SK-N-SH (cell line): ENCODE measurements at places on chromosomes 11 and 22.

DNA sequence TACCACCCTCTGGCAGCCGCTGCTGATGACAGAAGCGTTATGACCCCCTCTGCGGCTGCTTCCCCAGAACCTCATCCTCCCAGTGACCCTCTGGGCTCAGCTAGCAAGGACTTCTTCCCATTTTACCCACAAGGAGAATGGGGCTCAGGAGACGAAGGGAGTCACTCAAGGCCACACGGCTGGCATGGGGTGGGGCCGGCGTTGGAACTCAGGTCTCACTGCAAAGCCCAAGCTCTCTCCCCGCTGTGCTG is 16.8 kb upstream of the SUN2 start:
- DNase-seq, result no peak

DNA sequence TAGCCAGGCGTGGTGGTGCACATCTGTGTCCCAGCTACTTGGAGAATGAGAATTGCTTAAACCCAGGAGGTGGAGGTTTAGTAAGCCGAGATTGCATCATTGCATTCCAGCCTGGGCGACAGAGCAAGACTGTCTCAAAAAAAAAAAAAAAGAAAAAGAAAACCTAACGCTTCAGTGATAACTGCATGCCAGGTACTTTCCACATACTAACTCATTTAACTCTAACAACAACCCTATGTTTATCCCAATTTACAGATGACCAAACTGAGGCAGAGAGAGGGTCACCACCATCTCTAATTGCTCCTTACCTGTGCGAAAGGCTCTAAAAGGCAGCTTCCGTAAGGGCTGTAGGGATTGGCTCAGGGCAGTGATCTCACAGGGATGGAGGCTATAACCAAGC is 11.6 kb downstream of the PISD start:
- no peak for DNase-seq

DNA sequence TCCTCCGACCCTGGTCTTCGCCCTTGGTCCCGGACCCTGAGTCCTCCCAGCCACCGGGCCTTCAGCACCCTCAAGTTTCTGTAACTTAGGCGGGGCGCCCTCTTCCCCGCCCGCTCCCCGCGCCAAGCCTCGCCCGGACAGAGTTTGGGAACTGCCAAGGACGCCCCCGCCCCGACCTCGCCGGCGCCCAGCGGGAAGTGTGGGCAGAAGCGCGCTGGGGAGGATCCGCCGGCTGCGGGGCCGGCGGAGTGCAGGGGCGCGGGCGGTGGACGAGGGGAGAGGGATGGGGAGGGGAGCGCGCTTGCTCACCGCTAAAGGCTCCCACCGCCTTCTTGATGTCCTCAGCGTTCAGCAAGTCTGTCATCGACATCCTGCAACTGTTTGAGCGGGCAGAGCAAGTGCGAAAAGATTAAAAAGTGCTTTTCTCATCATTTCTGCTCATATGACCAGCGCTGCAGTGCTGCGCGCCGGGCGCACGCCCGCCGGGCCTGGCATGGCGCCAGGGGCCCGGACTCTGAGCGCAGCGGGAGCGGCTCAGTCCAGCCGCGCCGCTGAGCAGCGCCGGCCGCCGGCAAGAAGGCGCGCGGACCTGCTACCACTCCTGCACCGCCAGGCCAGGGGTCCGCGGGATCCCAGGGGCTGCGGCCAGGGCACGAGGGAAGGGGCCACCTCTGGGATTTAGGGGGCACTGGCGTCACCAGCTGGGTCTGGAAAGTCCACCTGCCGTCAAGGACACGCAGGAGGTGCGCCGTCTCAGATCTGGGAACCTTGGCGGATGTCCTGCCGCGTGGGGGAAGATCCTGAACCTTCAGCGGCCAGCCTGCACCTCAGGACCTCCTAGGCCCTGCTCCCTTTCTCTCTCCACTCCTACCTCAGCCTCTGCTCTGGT is at the start of gene PVALB:
Gene PVALB, minus strand, starts transcription at position 400 of the 889 bp plus-strand sequence. Its CDS starts 30 bp downstream, at position 370.
- peak; percentile 91 for DNase-seq

- no peak for DNase-seq
These were observed 4.9 kb downstream of the OR10A3 start for GRCh38 chr11:7936615-7937014.

DNA sequence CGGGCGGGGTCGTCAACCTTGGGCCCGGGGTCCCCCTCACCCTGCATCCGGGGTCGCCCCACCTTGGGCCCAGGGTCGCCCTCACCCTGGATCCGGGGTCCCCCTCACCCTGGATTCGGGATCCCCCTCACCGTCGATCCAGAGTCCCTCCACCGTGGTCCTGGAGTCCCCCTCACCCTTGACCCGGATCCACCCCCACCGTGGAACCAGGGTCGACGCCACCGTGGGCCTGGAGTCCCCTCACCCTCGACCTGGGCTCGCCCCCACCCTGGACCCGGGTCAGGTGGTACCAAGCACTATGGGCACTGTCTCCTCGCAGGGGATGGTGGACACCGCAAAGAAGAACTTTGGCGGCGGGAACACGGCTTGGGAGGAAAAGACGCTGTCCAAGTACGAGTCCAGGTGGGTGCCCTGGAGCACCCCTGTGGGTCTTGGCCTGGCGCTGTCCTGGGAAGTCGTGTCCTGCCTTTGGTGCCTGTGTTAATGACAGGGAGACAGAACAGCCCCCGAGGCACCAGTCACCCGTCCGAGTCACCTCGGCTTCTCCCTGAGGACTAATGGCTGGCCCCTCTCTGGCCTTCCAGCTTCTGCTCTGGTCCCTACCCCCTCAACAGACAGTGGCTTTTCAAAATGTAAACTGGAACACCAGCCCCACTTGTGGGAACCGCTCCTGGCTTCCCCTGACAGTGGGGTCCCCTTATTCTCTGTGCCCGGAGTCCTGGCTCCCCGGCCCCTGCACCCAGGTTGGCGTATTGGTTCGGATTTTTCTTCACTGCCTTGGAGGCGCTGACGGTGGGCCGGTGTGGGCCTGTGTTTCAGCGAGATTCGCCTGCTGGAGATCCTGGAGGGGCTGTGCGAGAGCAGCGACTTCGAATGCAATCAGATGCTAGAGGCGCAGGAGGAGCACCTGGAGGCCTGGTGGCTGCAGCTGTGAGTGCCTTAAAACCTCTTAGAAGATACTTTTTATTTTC is 762 bp downstream of the CRELD2 start:
- DNase-seq, result peak; percentile 64

DNA sequence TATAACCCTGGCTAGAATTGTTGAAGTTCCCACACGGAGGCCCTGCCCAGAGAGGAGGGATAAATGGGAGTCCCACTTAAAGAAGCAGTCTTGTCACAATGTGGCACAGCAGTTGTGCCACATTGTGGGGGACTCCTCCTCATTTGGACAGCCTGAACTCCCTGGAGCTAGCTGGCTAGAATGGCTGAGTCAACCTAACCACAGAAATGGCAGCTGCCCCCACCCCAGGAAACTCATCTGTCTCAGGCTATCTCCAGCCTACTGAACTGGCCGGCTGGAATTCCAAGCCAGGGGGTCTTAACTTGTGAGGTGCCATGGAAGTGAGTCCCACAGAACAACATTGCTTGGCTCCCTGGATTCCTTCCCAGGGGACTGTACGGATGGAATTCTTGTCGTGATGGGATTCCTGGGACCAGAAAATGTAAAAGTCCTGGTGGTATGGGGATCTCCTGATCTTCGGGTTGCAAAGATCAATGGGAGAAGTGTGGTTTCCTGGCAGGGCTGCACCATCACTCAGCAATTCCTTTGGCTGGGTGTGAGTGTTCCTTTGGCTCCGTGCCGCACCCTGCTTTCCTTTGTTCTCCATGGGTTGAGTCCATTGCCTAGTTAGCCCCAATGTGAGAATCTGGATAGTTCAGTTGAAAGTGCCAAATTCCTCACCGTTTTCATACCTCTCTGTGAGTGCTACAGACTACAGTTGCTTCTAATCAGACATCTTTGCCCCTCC is 791.2 kb upstream of the FAT3 start:
- no peak for DNase-seq

DNA sequence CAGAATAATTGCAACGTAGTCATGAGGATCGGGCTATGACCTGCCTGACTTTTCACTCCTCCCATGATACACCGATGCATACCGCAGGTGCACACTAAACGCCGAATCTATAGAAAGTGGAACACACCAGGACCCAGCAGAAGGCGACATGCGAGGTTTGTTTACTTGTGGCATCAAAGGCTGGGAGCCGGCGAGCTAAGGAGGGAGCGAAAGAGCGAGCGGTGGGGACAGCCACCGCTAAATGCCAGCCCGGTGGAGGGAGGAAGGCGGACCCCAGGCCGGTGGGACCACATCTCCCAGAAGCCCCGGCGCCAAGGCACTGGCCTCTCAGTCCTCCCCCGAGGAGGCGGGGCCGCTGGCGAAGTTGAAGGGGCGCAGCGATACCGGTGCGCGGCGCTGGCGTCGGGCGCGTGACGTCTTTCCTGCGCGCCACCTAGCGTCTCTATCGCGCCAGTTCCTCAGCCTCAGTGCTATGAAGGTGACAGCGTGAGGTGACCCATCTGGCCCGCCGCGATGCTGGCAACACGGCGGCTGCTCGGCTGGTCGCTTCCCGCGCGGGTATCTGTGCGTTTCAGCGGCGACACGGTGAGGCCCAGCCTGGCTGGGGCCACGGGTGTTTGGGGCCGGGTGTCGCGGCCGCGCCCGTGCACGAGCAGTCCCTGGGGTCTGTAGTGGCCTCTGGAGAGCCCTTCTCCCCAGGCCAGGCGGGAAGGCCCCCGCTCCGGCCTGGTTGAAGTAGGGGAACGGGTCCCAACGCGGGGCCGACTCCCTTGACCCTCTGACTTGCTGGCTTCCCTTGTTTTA is at the start of gene NDUFV1:
Gene NDUFV1, plus strand, starts transcription at position 445 of the 804 bp plus-strand sequence. Its CDS starts 69 bp downstream, at position 514.
- DNase-seq, result peak; percentile 98
